ENCODE measurements at places on chromosomes 2 and 18.

- DNase-seq: no peak
These were observed 77.0 kb downstream of the KYNU start for GRCh38 chr2:142954493-142954892.

GRCh38 chr2:232353660-232354059 is 24.9 kb upstream of the ALPP start:
- no peak for DNase-seq

- no peak for DNase-seq
These were observed 6.8 kb upstream of the EHD3 start for GRCh38 chr2:31227110-31227509.

GRCh38 chr2:239949537-239949936 is 75.6 kb downstream of the NDUFA10 start:
- no peak for DNase-seq

- no peak for DNase-seq
These were observed 63.3 kb upstream of the CSRNP3 start for GRCh38 chr2:165406173-165406572.

GRCh38 chr2:200603972-200604371 is 18.2 kb downstream of the AOX1 start:
- DNase-seq: no peak

GRCh38 chr2:47373747-47374146 is 29.2 kb upstream of the MSH2 start:
- DNase-seq: no peak

- DNase-seq: no peak
These were observed 15.4 kb downstream of the FEZ2 start for GRCh38 chr2:36582538-36582937.

- DNase-seq: no peak
These were observed 461.5 kb downstream of the IRS1 start for GRCh38 chr2:226337941-226338600.

- DNase-seq: no peak
These were observed 143.4 kb downstream of the UBE2E3 start for GRCh38 chr2:181123798-181124231.

DNA sequence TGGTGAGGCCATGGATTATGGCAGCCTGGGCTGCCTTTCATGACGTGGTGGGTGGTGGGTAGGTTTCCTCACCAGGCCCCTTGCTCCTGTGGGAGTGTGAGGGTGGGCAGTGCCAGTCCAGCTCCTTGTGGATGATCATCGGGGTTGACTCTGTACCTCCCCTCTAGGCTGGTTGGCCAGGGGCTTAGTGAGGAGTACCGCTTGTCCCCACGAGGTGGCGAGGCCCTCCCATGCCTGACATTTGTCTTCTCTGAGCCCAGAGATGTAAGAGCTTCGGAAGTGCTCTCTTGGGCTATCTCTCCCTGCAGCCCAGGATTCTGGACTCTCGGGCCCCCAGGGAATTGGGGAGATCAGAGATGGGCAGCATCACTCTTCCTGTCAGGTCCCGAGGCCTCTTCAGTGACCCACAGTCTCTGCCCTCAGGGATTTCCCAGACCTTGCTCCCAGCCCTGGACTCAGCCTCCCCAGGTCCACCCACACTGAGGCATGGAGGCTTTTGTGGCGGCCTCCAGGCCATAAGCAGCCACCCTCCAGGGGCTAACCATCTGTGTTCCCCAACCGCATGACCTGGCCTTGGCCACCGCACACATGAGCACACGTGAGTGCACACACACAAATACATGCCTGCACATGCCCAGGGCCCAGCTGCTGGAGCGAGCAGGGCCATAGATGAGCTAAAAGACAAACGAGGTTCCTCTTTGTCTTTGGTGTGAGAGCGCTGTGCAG is 6.5 kb downstream of the SPR start:
- no peak for DNase-seq

DNA sequence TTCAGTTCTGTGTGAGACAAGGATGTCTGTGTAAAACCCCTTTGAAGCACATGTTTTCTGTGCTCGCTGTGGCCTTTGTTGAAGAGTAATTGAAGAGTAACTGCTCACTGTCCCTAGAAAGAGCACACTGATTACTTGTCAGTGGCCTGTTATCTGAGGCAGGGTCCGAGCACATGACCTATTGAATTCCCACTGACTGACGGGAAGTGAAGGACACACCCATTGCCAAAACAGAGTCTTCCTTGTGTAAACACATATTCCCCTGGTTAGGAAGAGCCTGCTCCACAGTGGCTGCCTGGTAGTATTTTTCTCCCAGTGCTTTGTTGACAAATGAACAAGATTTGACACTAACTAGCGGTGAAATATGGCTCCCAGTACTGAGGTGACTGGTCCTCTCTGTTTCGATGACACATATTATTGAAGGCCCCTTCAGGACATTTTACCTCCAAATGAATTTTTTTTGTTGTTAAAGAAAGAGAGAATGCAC is 148.5 kb upstream of the GYPC start:
- DNase-seq: no peak

- no peak for DNase-seq
These were observed 25.9 kb upstream of the LCLAT1 start for GRCh38 chr2:30421026-30421603.

- no peak for DNase-seq
These were observed 124.1 kb downstream of the ANKRD30BL start for GRCh38 chr2:132037527-132038178.

GRCh38 chr2:136133586-136133985 is 15.6 kb upstream of the CXCR4 start:
- DNase-seq: no peak

DNA sequence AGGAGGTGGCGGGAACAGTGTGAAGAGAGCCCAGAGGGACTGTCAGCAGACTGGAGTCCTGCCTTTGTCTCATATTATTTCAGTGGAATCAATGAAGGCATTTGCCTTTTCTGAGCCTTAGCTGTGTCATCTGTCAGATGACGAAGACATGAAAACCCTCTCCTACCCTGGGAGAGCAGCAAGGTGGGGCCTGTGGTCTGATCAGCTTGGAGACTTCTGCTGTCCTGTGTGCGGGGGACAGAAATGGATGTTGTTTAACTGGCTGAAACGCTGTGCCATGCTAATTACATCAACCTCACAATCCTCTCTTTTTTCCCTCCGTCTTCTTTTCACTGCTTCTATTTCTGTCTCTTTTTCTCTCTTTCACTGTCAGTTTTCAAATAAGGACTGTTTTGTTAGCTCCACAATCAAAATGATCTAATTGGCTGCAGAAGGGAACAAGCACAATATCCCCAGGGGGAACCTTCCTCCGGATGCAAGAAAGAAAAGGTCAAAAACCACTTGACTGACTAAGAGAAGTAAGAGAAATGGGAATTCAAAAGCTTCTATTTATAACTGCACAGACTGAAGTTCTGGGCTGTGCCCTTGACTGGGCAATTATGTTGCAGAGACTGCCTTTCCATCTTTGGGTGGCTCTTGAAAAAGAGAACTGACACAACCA is 340.1 kb downstream of the CLIP4 start:
- DNase-seq: no peak

GRCh38 chr2:79901161-79901560 is 388.3 kb downstream of the CTNNA2 start:
- DNase-seq: no peak

- DNase-seq: no peak
These were observed 128.0 kb upstream of the MSH6 start for GRCh38 chr2:47654790-47655562.

- no peak for DNase-seq
These were observed 95.9 kb downstream of the KCNF1 start for GRCh38 chr2:11007331-11008264.

GRCh38 chr2:189819297-189819704 is 35.1 kb downstream of the PMS1 start:
- no peak for DNase-seq

DNA sequence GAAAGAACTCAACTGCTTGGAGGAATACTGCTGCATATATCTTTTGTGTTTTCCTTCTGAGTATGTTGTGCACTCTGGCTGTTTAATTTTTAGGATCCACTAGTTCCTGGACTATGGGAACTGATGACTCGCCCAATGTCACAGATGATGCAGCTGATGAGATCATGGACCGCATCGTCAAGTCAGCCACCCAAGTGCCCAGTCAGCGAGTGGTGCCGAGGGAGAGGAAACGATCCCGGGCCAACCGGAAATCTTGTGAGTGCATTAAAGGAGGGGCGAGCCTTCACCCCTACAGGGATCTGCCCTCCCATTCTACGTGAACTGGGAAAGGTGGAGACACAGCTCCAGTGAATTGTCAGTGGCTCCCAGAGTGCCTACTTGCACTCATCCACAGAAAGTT is 59.6 kb downstream of the TPGS2 start:
- no peak for DNase-seq

- DNase-seq: no peak
These were observed 27.7 kb upstream of the ACTR2 start for GRCh38 chr2:65199891-65200290.

GRCh38 chr2:95352310-95353054 is 50.0 kb upstream of the FAHD2A start:
- no peak for DNase-seq

DNA sequence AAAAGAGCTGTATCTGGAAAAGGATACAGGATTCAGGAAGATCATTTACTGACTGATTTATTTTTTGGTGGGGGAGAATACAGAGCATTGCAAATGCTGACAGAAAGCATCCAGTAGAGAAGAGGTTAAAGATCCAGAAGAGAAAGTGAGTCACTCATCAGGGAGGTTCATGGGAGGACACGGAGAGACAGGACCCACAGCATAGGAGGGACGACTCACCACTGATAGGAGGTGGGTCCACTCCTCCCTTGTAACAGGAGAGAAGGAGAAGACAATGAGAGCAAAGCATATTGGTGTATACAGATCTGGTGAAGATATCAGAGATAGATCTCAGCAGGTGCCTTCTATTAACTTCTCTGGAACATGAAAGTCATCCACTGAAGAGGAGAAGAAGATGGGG is 142.4 kb upstream of the AQP4 start:
- DNase-seq: no peak

DNA sequence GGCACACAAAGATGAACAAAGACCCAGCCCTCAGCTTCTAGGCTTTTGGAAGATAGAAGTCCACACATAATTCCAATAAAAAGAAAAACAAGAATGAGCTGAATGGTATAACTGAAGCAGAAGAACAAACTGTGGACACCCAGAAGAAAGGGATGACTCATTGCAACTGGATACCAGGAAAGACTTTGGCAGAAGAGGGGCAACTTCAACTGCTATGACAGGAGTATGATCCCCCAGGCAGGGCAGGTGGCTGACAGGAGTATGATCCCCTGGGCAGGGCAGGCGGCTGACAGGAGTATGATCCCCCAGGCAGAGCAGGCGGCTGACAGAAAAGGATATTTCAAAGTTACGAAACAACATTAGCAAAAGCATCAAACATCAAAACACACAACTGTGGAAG is 21.6 kb downstream of the PID1 start:
- DNase-seq: no peak

GRCh38 chr2:216519154-216519762 is 20.6 kb downstream of the RPL37A start:
- DNase-seq: no peak

DNA sequence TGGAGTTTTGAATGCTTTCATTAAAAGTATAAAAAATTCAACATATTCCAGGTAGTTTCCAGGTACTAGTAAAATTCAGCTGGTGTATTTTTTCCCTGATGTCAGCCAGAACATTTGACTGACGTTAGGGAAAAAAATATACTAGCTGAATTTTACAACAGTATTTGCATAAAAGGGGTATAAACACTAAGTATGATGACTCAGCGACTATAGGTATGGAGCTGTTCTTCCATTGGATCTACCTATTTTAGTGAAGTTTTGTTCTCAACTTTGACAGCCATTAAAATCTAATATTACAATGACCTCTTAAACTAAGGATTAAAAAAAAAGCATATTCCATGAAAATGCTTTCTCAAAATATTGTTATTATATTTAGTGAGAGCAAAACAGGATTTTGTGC is 155.9 kb downstream of the FSHR start:
- DNase-seq: no peak

- DNase-seq: no peak
These were observed 267.8 kb upstream of the NCKAP5 start for GRCh38 chr2:133835821-133836619.

DNA sequence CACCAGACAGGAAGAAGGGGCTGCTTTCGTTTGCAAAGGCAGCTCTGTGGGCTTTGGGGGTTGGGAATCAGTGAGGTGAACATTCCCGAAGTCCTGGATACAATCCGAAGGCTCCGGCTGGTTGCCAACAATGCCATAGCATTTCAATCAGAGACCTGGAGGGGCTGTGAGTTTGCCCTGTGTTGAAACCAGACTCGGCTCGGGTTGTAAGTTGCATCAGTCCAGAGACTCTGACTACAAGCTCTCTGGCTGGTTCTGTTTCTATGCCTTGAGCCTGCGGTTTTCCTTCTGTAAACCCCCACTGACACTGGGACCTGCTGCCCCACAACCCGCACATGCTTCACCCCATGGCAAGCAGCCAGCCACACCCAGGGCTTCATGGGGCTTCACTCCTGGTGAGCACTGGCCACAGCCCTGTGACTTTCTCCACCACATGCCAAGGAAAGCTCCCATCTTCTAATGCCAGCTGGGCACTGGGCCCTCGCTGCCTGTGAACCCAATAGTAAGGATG is 85.7 kb upstream of the ODC1 start:
- no peak for DNase-seq

DNA sequence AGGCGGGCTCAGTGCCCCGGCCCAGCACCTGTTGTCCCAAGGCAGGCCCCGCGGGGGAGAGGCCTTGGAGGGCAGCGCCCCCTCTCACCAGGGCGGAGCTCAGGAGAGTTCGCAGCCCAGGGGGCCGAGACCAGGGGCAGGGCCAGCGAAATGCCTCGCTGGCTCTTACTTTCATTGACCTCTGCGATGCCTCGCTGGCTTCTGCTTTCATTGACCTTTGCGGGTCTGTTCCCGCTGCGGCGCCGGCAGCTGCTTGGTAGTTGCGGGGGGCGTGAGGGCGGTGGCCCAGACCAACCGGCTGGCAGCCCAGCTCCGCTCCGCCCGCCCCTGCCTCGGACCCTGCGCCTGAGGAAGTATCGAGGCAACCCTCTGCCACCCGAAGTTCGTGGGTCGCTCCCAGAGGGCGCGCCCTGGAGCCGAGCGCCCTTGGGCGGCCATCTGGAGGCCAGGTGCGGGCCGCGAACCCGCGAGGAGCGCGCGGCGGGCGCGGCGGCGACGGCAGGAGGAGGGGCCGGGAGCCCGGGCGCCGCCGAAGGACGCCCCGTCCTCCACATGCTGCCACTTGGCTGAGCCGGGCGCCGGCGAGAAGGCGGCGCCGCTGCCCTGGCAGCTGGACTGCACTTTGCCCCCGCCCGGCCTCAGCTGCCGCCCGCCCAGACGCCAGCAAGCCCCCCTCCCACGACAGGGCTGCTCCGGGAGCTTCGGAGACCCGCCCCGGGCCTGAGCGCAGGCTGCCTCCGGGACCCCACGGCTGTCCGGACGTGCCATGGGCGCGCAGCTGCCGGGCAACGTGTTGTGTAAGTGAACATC is 118.0 kb upstream of the MSTN start:
- DNase-seq: no peak

GRCh38 chr2:233832869-233833311 is 21.4 kb downstream of the HJURP start:
- DNase-seq: no peak

- no peak for DNase-seq
These were observed 52.1 kb downstream of the NCK2 start for GRCh38 chr2:105796791-105797190.
